SK-N-SH (cell line): ENCODE measurements at places on chromosomes 13 and 19.

- peak; percentile 34 for DNase-seq
Observed at GRCh38 chr13:45370922-45371406, 30.0 kb upstream of the TPT1 start.

- DNase-seq = no peak
Observed at GRCh38 chr13:113229161-113229560, 19.7 kb downstream of the CUL4A start.

GRCh38 chr13:50910485-50910805 is 854 bp downstream of the RNASEH2B start:
- peak; percentile 73 for DNase-seq

DNA sequence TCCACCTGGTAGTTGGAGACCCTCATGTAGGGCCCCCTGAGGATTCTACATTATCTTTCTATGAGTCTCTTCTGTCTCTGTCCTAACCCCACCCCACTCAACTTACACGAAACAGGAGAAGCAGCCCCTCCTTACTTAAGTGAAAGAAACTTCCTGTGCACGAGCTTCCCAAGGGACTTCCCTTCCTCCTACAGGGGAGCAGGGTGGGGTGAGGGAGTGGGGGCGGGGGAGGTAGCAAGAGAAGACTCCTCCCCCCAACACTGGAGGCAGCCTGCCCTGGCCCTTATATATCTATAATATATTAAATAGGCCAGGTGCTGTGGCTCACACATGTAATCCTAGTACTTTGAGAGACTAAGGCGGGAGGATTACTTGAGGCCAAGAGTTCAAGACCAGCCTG is 5.5 kb upstream of the PDE4C start:
- DNase-seq = no peak

GRCh38 chr13:114313061-114313860 is 1.0 kb upstream of the CHAMP1 start:
- DNase-seq = no peak

DNA sequence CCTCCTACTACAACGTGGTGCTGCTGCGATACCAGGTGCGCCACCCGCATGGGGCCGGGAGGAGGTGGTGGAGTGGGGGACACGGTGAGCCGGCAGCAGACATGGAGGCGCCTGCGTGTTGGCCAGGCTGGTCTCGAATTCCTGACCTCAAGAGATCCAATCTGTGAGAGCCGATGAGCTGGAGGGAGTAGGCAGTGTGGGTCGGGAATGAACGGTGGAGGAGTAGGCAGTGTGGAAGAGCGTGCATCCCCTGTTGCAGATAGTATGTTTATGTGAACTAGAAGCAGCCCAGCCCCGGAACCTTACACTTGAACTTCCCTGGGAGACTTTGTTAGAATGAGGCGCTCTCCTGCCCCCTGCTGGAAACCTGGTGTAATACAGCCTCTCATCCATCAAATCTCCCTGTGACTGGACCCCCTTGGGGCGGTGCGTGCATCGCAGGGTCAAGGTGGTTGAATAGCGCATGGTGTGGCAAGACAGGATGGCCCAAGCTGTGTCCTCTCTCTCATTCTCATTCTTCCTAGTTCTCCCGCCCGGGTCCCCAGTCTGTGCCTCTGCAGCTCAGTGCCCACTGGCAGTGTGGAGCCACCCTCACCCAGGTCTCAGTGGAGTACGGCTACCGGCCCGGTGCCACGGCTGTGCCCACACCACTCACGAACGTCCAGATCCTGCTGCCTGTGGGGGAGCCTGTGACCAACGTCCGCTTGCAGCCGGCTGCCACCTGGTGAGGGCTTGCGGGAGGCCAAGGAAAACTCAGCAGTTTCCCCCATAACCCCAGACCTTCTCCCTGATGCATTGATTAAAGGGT is 10.5 kb upstream of the B3GNT3 start:
- DNase-seq = peak; percentile 93

- DNase-seq = peak; percentile 83
Observed at GRCh38 chr19:46704379-46705076, 12.4 kb downstream of the PRKD2 start.

DNA sequence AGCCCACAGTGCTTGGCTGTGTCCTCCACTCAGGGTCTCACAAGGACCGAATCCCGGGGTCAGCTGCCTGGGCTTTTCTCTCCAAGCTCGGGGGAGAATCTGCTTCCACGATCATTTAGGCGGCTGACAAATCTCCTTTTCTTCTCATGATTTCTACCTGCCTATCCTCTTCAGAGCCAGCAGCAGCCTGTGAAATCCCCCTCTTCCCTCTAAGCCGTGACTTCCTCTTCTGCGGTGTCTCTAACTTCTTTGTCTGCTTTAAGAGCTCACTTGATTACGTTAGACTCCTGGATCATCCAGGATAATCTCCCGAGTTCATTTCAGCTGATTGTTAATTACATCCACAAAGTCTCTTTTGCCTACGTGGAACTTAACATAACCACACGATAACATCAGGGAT is 22.5 kb upstream of the ZNF845 start:
- no peak for DNase-seq
